ENCODE measurements at places on chromosomes 13 and 19. TPM values are rescaled to one million over a fixed set of nuclear protein-coding genes. Genes with fewer than 3 reads are reported as not detected.

DNA sequence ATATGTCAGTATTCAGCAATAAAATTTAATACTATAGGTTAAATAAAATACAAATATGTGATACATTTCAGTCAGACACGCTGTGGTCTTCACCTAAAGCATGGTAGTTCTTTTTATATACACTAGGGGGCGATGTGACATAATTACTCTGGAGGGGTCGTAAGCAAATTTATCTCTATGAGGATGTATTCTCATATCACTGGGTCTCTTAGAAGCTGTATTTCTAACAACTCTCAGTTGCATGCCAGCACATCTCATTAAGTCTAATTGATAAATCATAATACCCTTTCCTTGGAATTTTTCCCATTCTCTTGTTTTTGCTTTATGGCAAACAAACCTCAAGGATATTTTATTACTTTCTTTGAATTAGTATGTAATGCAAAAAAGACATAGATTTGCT lies 3.9 kb upstream of the PCDH17 start:
- no peak for DNase-seq

DNA sequence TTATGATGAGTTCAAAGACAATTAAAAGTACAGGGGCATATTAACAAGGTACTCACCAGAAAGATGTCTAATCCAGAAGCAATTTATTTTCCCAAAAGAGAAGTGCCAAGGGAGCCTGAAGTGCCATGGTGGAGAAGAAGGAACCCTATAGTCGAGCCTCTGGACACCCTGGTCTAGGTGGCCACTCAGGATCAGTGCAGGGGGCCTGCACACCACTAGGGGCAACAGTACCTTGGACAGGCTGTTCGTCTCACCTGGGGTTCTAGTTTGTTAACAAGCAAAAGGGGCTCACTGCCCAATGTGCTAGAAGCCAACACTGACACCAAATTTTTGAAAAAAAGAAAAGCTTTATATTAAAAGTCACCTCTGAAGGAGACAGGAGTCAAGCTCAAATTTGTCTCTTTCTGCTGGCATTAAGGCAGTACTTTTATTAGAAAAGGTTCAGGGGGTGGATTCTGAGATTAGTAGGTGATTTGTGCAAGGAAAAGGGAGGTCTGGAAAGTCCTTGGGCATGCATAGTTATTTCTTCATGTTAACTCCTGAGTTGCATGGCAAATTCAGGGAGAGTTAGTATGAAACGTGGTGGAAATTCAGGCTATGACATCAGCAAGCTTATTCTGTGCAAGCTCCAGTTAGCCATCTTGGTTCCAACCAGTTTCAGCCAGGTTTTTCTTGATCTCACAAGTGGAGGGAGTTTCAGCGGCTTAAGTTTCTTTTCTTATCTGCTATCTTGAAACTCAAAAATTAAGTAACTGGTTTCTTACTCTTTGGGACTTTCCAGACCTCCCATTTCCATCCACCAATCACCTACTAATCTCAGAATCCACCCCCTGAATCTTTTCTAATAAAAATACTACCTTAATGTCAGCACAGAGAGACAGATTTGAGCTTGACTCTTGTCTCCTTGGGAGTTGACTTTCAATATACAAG lies 884 bp upstream of the CBY2 start:
- DNase-seq, result no peak

DNA sequence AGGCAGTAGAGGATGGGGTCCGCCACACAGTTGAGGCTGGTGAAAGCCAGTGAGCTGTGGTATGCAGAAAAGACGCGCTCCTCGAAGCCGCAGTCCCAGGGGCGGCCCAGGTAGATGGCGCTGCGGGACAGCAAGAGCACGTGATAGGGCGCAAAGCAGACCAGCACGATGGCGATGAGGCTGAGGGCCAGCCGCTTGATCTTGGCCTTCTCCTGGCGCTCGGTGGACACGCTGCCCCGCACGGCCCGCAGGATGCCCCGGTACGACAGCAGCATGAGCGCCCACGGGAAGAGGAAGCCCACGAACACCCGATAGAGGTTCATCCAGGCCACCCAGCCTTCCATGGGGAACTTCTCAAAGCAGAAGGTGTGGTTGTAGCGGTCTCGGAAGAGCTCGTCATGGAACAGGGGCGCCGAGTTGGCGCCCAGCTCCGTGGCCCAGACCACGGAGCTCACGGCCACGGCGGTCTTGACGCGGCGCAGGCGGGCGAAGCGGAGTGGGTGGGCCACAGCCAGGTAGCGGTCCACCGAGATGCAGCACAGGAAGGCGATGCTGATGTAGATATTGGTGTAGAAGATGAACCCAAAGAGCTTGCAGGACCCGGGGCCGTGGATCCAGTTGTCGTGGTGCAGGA lies 6.5 kb upstream of the OPA3 start:
- DNase-seq, result no peak

- no peak for DNase-seq
Observed at GRCh38 chr13:99342723-99343315, 35.6 kb upstream of the GPR183 start.

The ADGRE3 gene
- 0.10 TPM for total RNA-seq

All from left lobe of liver (tissue), 2 donors.